Stimulated activated CD8-positive, alpha-beta memory T cell treated with anti-CD3 and anti-CD28 coated beads, Interleukin-15, amount 100 ng/mL, for 4 hours (primary cell): ENCODE measurements at places on chromosomes 4 and X.
A peak's percentile ranks its signal among the peaks of the same experiment; 100 is the strongest.

DNA sequence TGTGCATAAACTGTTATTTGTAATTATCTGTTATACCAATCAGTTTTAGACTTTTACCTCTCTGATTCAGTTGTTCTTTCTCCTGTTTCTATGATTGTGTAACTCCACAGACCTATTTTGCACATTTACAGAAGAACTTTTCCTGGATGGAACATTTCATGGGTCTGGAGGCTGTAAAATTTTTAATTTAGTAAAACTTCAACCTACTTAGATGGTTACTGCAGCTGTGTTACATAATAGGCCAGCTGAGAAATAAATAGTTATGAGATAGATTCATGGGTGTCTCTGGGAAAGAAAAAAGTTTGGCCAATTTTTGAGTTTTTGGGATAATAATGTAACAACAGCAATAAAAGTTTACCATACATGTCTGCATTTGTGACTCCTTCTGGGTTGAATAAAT, 253.5 kb downstream of the ARHGAP24 start:
- DNase-seq = no peak

- DNase-seq = no peak
Measured at GRCh38 chrX:18640686-18641085, 31.2 kb downstream of the RS1 start.

GRCh38 chr4:182825003-182825402, 92.2 kb downstream of the DCTD start:
- DNase-seq = no peak

DNA sequence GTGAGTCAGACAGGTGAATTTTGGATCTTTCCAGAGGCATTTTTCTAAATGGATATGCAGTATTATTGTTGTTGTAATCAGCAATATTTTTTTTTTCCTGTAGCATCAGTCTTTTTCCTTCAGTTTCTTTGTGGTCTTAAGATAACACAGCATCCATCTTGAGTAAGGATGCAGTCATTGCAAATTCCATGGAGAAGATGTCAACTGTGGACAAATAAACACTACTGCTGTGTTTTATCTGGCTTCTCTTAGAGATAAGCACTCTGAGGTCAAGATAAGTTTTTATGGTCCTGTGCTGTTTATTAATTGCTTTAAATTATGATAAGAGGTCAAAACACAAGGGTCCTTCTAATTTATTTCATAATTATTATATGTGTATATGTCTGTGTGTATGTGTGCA, 1255.7 kb downstream of the ADGRL3 start:
- no peak for DNase-seq

DNA sequence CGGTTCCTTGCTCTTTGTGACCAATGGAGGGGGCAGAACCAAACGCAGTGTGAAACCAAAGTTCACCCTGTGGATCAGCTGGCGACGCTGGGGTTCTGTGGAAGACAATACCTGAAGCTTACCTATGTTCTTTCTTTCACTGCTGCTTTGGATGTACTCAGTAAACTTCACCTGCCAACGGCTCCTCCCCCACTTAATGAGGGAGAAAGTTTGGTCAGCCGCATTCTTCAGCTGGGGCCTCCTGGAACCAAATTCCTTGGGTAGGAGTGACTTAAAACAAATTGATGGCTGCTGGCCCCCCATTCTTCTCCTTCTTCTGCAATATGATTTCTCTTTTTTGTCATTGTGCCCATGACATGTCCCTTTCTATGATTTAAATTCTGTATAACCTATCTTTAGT, 282.4 kb downstream of the ANK2 start:
- DNase-seq = no peak

GRCh38 chrX:11462136-11462535, 168.9 kb downstream of the AMELX start:
- no peak for DNase-seq

GRCh38 chr4:10055871-10056270, 34.6 kb upstream of the SLC2A9 start:
- DNase-seq = no peak

DNA sequence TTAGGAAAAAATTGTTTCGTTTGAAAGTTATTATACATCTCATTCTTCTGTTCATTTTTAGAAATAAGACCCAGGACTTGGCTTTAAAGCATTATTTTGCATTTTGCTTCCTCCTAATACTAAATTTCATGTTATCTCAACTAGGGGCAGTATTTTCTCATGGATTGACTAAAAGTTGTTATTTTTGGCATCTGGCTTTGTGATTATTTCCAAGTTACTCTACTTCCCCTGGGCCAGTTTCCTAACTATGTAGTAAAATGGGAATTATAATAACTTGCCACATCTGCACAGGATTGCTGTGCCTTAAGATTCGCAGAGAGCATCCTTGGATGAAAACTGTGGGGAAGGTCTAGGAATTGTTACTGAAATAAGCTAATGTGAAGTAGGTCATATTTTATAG, 3.0 kb downstream of the RBPJ start:
- DNase-seq = no peak

GRCh38 chrX:143472347-143472938, 44.8 kb downstream of the SPANXN3 start:
- no peak for DNase-seq

GRCh38 chr4:143514497-143514896, 995 bp downstream of the SMARCA5 start:
- no peak for DNase-seq

GRCh38 chr4:8585721-8586212, 5.6 kb downstream of the GPR78 start:
- DNase-seq = no peak

DNA sequence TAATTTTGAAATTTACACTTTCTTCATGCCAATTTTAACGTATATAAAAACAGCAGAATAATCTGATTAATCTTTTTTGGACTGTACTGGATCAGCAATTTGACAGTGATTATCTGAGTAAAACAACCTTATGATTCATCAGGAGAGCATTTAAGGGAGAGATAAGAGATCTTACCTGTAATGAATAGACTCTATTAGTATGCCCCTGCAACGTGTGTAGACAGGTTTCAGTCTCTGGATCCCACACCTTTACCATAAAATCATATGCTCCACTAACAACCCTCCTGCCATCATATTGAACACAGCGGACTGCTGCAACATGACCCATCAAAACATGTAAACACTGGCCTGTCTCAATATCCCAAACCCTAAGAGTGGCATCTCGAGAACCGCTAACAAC, 210.1 kb downstream of the FBXW7 start:
- no peak for DNase-seq

- DNase-seq = no peak
Measured at GRCh38 chrX:108020631-108021030, 24.2 kb upstream of the VSIG1 start.

- DNase-seq = no peak
Measured at GRCh38 chrX:78357342-78358055, 30.1 kb upstream of the CYSLTR1 start.

DNA sequence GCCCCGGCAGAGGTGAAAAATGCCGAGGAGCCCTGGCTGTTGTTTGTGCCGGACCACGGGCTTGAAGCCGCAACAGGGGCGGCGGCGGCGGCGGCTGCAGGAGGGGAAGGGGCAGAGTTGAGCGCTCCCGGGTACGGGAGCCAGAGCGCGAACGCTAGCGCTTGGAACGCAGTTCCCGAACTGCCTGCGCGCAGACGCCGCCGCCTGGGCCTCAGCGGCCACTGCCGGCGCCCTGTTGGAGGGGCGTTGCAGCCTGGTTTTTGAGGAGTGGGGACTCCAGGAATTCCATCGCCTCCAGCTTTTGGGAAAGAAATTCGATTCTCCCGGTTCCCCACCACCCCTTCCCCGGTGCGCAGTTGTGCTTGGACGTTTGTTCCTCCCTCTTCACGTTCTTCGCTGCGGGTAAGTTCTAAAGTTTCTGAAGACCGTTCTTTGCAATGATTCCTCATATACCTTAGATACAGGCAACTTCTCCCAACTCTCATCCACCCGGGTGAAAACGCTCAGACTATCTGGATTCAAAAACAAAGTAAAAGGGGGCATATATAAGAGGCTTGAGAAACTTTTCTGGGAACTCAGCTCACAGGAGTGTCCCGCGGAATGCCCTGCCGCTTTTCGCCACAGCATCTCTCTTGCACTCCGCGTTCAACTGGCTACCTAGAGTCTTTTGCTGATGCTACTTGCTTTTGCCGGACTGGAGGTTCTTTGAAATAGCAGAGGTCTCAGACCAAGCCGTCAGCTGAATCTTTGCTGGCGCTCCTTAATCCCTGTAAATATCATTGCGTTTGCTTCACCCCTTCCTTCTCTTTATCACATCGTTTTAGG, 1.0 kb downstream of the FAT4 start:
- no peak for DNase-seq

- DNase-seq = no peak
Measured at GRCh38 chr4:7757501-7758471, 181.9 kb downstream of the AFAP1 start.

GRCh38 chrX:41276661-41277506, 57.1 kb upstream of the DDX3X start:
- DNase-seq = no peak

DNA sequence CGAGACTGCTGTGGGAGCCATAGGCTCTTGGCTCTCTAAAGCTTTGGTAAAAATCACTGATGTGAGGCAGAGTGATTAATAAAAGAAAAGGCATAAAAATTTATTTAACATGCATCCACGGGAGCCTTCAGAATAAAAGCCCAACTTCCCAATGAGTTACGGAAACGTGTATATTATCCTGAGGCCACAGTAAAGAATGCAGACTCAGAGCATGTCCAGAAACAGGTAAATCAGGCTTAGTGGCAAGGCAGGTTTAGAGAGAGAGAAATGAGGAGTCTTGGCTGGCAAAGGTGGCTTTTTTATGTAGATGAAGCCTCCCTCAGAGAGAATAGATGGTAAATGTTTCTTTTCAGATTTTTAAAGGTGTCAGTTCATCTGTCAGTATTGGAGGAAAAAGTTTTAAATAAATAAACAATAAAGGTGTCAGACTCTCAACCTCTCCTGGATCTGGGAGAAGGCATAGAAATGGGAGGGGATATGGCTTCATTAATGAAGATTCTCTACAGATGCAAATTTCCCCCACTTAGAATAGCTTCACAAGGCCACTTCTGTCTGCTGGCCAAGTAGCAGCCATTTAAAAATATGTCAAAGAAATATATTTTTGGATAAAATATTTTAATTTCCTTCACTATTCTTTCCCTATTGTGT, 24.0 kb downstream of the C4orf51 start:
- DNase-seq = no peak

- DNase-seq = no peak
Measured at GRCh38 chrX:83529950-83530349, 21.9 kb downstream of the POU3F4 start.

DNA sequence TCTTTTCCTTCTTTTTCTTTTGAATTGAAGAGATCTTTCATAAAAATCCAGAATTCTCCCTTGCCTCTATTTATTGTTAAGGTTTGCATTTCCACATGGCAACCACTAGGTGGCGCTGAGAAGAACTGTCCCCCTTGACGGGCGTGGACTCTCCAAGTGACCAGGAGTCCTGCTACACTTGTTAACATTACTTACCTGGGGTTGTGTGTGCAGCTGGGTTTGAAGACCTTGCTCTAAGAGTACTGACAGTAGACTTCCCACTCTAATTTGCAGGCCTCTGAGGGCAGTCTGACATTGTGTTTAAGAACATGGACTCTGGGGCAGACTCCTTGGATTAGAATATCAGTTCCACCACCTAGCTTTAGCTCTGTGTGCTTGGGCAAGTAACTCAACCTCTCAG, 52.8 kb downstream of the GPRIN3 start:
- peak; percentile 6 for DNase-seq

- no peak for DNase-seq
Measured at GRCh38 chr4:1601852-1602654, 82.1 kb downstream of the FAM53A start.

DNA sequence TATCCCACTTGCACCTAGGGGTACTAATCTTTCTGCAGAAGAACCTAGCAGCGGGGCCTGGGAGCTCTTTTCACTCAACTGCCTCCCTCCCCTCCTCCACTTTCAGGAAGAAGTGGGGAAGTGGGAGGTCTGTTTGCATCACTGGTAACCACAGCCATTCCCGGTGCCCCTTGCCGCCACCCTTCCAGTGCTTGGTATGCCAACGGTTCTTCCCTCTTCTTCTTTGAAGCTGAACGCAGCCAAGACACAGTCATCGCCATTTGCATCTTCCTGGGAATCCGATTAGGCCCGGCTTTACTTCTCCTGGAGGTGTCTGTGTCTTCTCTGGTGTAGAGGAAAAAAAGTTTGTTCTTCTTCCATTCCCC, 47.2 kb upstream of the RBPJ start:
- no peak for DNase-seq

- DNase-seq = no peak
Measured at GRCh38 chr4:48195853-48196252, 61.8 kb upstream of the TXK start.

- no peak for DNase-seq
Measured at GRCh38 chrX:110745288-110745687, 50.3 kb downstream of the CHRDL1 start.

GRCh38 chrX:49039598-49040375, 3.4 kb downstream of the TFE3 start:
- peak; percentile 14 for DNase-seq

- DNase-seq = no peak
Measured at GRCh38 chr4:78671903-78672815, 104.0 kb upstream of the BMP2K start.

- no peak for DNase-seq
Measured at GRCh38 chr4:158125310-158125709, 47.5 kb downstream of the GASK1B start.

DNA sequence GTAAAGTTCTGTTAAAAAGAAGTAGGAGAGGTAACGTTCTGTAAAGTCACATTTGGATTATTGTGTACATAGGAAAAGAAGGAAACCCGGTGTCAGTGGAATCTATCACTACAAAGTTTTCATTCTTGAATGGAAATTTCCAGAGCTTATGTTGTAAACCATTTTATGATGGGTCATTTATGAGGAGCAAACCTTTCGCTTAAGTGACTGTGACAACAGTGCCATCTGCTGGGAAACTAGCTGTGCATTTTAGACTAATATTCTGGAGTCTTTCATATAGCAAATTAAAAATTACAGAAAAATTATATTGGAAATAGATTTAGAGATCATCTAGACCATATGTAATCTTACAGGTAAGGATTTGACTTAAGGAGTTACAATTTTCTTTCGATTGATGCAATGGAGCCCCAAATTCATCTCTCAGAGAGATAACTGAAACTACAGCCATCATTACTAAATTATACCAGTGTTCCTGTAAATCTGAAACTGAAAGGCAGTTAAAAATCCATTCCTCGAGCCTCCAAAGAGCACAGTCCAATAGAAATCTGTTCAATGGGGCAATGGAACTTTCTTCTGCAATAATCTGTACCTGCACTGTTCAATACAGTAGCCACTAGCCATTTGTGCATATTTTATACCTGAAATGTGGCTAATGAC, 26.9 kb downstream of the ASB9 start:
- DNase-seq = no peak

DNA sequence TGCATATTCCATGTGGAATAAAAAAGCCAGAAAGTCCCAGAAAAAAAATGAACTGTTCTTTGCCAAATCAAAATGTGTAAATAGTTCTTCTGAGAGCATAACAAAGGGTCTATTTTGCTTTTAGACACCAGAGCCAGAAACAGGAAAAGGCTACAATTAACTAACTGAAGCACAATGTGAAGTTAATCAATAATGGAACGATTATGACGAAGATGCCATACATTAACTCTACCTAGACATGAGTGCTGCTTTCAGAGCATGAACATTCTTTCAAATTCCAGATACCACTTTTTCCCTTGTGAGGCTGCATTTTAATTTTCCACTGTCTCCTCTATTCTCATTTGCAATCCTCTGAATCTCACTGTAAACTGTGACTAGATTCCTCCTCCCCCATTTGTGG, 48.7 kb upstream of the PHOX2B start:
- DNase-seq = no peak

- DNase-seq = no peak
Measured at GRCh38 chrX:146934256-146934655, 119.7 kb upstream of the CXorf51A start.
